ENCODE measurements at places on chromosomes 16 and 17.

- no peak for DNase-seq
These were observed 49.8 kb upstream of the CBX4 start for GRCh38 chr17:79888811-79889634.

- DNase-seq: no peak
These were observed 1.4 kb upstream of the ATP6V0A1 start for GRCh38 chr17:42457107-42457792.

GRCh38 chr16:1427473-1428461 lies 3.1 kb upstream of the PERCC1 start:
- DNase-seq: no peak

DNA sequence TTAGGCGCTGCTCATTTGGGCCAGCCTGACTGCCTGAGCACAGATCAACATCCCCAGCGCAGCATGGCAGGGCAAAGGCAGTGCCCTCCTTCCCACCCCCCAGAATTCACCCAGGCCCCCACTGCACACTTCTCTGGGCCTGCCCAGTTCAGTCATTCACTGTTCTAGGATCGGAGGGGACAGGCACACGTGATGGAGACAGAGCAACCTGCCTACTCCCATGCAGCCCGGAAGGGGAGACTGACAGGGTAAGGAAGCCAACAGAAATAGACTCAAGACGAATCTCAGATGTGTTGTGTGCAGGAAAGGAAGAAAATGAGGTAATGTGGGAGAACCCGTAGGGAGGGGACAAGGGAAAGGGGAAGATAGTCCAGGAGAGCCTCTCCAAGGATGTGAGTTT lies 59.2 kb upstream of the LYRM9 start:
- no peak for DNase-seq

DNA sequence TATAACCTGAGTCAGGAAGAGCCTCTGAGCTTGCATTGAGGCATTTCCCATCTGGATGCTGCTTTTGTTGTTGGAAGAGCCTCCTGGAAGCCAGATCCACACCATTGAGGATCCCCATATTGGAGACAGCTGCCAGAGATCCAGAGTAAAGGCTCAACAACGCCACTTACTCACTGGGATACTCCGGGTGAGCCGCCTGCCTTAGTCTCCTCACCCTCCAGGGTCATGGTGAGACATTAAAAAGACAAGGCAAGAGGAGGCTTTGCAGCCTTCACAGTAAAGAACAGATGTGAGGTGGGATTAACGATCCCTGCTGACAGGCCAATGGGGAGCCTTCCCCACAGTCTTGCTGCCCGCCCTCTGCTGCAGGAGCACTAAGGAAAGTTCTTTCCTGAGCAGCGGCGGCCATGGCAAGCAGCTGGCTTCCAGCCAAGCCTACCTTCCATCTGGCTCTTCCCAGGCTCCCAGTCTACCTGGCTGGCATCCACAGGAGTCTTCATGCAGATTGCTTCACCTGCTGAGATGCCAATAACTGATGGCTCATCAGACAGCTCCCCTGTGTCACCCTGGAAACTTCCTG lies 198.5 kb downstream of the CYLD start:
- no peak for DNase-seq

- DNase-seq: no peak
These were observed 118.9 kb upstream of the CHMP6 start for GRCh38 chr17:80872501-80873306.

- DNase-seq: peak; percentile 71
These were observed at the start of gene CSNK2A2 for GRCh38 chr16:58198022-58198683. CSNK2A2 (minus strand) TSS chr16:58198106; CDS start chr16:58197736, 370 bp downstream.

GRCh38 chr17:8883353-8883752 lies 15.9 kb upstream of the PIK3R6 start:
- DNase-seq: no peak

DNA sequence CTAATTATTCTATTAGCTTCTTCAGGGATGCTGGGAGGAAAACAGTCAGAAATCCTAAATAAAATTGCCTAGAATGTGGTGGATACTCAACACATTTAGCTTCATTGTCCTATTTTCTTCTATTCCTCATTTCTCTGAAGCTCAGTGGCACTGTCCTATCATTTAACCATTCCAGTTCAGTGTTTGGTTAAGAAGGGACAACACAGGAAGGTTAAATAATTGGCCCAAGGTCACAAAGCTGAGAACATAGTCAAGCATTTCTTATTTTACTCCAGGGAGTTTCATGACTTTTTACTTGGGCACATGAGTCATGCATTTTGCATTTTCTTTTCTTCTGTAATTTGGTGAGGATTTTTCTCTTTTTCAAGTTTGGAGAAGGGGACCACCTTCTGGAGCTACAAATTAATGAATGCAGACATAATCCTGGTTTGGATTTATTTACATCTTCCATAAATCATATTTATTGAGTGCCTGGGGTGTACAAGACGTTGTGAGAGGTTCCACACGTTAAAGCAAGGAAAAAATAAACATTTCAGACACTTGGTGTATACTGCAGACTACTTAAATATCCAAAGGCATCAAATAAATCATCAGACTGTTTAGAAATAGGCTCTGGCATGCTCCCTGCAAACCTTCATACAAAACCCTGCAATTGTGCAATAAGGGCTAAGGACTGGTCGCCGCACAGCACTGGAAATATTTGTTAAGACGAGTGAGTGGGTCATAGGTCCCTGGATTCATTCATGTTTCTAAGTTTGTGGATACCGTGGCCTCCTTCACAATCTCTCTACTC lies 263.9 kb downstream of the MAF start:
- DNase-seq: no peak

DNA sequence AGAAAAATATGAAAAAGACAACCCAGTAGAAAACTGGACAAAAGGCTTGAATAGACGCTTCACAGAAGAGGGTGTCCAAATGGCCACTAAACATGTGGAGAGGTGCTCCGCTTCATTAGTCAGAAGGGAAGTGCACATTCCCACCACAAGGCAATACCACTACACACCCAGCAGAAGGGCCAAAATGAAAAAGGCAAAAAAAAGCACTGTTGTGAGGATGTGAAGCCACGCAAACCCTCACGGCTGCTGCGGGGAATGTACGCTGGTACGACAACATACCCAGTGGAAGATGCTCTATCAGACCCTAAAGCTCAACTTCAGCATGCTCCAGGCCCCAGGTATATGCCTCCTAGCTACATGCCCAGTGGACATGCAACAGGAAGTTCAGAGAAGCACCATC lies 17.0 kb downstream of the PIK3R5 start:
- DNase-seq: no peak

DNA sequence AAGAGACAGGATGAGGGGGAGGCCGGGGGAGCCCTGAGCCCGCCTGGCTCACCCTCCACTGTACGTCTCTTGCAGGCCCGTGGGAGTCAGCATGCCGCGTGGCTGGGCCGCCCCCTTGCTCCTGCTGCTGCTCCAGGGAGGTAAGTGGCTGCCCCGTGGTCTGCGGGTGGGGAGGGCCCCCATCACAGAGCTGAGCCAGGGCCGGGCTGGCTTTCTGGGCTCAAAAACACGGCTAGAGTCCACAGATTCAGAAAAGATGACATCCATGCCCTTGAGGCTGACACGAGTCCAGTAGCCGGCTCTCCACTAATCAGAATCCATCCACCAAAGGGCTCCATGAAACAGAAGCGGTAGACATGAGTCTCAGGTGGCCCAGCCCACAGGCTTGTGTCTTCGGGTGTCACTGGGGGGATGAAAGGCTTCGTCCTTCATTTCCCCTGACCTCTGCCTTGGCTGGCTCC lies 28.0 kb downstream of the IL21R start:
- no peak for DNase-seq

- no peak for DNase-seq
These were observed 26.8 kb downstream of the GAS7 start for GRCh38 chr17:10171581-10171981.

DNA sequence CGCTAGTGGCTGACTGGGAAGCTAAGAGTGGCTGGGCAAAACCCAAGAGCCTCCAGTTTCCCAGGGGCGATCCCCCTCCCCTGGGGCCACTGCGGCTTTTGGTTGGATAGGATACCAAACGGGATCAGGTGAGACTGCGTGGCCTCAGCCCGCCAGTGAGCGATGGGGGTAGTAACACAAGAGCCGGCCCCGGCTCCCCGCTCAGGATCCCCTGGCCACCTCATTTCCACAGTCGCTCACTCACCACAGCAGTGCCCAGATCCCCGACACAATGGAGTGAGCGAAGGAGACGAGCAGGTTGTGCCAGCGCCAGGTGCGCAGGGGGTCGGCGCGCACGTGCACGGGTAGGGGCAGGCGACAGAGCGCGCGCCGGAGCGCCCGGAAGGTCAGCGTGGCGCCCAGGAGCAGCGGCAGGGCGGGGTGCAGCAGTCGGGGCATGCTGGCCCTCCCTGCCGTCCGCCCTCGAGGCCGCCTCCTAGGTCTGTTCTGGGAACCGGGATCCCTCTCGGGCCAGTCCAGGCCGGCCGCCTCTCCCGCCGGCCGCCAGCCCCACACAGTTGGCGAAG lies 290 bp downstream of the TLCD1 start:
- peak; percentile 30 for DNase-seq

DNA sequence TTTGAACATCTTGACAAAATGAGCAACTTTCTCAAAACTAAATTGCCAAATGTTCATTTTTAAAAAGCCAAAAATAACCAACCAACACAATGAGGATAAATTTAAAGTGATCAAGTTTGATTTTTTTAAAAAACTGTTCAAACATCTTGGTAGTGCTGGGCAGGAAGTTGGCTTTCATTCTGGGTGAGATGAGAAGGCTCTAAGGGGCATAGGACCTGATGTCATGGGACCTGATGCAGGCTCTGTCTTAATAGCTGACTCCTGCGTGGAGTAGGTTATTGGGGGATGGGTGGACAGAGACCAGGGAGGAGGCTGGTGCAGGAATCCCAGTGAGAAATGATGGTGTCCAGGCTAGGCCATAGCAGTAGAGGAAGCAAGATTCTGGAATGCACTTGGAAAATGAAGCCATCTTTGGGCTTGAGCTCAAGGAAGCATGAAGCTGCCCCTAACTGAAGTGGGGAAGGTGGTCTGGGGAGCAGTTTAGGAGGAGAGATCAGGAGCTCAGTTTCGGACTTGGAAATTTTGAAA lies 20.4 kb downstream of the NLRC5 start:
- DNase-seq: no peak

DNA sequence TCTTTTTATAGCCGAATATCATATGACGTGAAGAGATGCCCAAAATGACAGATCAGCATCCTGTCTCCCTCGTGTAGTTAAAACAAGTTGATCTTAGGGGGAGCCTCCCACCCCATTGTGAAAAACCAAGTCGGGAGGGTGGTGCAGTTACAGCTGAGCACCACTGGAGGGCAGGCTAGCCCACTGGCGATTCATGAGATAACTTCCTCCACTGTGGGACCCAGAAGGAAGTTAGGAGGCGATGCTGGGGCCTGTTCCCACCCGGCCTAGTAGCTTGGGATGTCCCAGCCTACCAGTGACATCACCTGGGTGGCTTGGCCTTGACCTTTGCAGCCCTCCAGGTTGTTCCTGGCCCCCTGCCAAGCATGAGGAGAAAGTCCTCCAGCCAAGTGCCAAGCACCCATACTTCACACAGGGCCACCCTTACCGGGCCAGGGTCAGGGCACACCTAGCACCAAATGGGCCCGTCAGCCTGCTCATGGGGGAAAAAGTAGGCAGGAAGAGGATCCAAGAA lies 8.1 kb upstream of the CPNE2 start:
- DNase-seq: peak; percentile 64

DNA sequence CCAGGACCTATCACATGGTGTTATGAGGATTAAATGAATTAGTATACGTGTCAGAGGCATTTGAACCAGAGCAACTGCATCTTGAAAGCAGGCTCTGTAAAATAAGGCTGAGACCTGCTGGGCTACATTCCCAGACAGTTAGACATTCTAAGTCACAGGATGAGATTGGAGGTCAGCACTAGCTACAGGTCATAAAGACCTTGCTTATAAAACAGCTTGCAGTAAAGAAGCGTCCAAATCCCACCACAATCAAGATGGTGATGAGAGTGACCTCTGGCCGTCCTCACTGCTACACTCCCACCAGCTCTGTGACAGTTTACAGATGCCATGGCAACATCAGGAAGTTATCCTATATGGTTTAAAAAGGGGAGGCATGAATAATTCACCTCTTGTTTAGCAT lies 71.8 kb downstream of the IRF8 start:
- no peak for DNase-seq

DNA sequence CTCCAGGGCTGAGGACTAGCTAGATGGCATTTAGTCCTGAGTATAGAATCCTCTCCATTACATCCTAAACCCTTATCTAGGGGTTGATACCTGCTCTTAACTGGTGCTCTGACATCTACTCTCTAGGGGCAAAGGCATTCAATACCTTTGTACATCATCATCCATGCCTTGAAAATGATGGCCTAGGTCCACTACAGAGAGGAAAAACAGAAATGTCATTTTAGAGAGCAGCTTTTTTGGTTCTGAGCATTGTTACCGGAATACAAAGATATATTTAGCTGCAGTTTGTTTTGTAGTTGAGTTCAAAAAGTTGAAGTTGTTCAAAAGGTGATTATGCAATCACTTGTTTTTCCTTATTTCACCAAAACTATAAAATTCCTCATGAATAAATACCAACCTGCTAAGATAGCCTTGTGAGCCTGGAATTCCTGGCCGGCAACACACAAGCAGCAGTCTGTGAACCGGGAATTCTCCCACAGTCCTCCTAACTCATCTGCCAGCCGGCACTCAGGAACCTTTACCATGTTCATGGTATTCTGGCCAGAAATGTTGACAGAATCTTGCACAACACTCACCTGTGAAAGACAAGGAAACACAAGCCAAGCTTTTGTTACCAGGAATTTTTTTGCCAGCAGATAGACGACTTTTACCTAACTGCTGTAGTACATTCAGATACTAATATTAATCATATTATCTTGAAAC lies 35.4 kb downstream of the NXPH3 start:
- no peak for DNase-seq

DNA sequence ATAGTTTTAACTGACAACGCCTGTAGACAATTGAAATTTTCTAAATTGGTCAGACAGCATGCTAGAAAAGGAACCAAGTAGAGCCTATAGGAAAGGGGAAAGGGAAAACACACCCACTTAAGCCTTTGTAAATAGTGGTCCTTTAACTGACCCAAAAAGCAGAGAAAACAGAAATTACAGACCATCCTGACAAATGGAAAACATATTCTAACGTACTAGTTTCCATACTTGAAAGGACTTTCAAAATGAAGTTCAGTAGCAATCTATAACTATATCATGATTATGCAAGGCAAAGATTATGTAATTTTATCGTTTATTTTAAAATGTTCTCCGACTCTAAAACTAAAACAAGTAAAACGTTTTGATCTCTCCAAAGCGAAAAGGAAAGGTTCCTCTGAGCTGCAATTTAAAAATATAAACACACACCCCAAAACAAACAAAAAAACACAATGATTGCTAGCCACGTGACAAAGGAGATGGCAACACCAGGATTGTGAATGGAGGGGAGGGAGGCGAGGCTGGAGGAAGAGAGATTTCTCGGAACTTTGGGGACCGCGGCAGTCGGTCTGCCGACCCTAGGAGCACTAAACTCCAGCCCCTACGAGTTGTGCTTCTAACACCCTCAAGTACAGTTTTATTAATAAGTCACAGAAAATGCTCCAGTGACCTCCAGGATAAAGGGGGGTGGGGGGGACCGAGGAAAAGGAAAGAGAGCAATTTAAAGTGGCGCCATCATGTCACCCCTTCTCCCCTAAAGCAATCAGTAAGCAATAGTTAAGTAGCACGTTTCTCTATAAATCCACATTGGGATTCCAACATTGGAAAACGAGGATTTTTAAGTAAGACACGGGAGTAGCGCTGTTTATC lies 1.7 kb downstream of the KANSL1 start:
- no peak for DNase-seq

All from activated CD4-positive, alpha-beta T cell treated with anti-CD3 and anti-CD28 coated beads for 4 hours (primary cell).